ENCODE measurements at places on chromosomes 1 and 21.

DNA sequence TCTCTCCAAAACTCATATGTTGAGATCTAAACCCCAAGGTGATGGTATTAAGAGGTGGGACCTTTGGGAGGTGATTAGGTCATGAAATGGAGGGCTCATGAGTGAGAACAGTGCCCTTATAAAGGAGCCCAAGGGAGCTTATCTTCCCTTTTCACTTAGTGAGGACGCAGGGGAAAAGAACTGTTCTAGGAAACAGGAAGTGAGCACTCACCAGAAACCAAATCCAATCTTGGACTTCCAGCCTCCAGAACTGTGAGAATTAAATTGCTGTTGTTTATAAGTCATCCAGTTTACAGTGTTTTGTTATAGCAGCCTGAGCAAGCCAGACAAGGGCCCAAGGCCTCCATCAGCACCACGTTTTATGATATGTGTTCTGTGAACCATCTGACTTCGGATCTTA lies 60.3 kb upstream of the LRRC8D start:
- DNase-seq, result no peak

GRCh38 chr1:91556556-91556955 lies 55.9 kb downstream of the CDC7 start:
- DNase-seq, result no peak

DNA sequence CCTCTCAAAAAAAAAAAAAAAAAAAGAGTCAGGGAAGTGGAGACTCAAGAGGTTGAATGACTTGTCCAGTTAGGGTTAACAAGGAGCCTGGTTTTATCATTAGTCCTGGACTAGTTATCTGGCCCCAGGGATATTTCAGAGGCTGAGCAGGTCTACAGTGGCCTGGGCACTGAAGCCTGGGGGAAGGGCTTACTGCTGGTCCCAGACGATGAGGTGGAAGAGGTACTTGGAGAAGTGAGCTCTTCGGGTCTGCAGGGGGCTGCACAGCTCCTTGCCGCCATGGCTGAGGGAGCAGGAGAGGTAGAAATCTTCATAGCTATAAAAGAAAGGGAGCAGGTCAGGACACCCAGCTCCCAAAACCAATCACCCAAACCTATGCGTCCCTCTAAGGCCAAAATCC lies 40.1 kb downstream of the PIK3C2B start:
- DNase-seq, result no peak

DNA sequence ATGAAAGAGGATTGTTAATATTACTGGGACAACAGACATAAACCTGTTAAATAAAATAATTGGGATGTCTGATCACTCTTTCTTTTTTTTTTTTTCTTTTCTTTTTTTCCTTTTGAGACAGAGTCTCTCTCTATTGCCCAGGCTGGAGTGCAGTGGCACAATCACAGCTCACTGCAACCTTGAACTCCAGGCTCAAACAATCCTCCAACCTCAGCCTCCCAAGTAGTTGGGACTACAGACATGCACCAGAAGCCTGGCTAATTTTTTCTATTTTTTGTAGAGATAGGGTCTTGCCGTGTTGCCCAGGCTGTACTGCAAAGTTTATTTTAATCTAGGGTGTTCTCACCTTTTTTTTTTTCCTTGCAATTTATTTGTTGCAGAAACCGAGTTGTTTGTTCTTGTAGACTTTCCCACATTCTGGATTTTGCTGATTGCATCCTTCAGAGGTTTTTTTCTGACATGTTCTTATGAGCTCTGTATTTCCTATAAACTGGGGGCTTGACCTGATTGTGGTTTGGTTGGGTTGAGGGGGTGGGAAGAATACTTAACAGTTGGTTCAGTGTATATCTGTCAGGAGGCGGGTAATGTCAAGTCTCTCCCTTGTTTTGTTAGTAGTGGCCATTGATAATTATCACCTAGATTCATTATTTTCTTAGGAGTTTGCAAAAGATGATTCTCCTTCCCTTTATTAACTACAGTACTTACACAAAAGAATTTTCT lies 125.2 kb downstream of the MAST2 start:
- DNase-seq, result no peak

- DNase-seq, result no peak
These were observed 12.3 kb downstream of the LMX1A start for GRCh38 chr1:165344198-165344597.

GRCh38 chr1:16608838-16609560 lies 4.4 kb downstream of the NBPF1 start:
- DNase-seq, result no peak

- DNase-seq, result no peak
These were observed 80.5 kb downstream of the ENAH start for GRCh38 chr1:225572422-225572821.

GRCh38 chr1:47223174-47223920 lies 8.7 kb downstream of the TAL1 start:
- DNase-seq, result no peak

DNA sequence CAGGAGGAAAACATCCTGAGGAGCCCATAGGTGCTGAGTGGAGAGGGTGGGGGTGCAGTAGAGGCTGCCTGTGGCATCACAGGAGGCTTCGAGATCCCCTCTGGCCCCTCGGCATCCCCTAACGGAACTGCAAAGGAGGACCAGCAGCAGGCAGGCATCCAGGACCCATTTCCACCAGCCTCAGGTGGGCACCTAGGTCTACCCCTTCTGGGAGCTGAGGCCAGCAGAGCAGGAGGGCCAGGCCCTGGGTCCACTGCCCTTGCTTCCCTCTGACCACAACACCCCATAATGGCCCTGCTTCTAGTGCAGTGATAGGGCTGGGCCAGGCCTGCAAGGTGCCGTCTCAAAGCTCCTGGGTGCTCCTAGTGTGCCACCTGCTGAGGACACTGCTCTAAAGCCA lies 723.0 kb downstream of the PTPRU start:
- no peak for DNase-seq

GRCh38 chr1:17438318-17439249 lies 893 bp downstream of the RCC2 start:
- no peak for DNase-seq

- DNase-seq, result no peak
These were observed 1.1 kb upstream of the C2CD2 start for GRCh38 chr21:41954654-41955499.

DNA sequence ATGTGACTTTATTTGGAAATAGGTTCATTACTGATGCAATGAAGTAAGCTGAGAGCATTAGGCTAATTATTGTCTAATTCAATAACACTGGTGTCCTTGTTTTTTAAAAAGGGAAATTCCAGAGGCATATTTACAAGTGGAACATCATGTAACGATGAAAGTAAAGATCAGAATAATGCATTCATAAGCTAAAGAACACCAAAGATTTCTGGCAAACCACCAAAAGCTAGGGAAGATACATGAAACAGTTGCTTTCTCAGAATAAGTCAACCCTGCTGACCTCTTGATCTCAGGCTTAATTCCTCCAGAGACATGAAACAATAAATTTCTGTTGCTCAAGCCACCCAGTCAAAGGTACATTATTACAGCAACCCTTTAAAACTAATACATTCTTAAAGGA lies 20.3 kb upstream of the IFI16 start:
- no peak for DNase-seq

- DNase-seq, result no peak
These were observed 119.6 kb downstream of the ADGRL2 start for GRCh38 chr1:81920245-81920740.

DNA sequence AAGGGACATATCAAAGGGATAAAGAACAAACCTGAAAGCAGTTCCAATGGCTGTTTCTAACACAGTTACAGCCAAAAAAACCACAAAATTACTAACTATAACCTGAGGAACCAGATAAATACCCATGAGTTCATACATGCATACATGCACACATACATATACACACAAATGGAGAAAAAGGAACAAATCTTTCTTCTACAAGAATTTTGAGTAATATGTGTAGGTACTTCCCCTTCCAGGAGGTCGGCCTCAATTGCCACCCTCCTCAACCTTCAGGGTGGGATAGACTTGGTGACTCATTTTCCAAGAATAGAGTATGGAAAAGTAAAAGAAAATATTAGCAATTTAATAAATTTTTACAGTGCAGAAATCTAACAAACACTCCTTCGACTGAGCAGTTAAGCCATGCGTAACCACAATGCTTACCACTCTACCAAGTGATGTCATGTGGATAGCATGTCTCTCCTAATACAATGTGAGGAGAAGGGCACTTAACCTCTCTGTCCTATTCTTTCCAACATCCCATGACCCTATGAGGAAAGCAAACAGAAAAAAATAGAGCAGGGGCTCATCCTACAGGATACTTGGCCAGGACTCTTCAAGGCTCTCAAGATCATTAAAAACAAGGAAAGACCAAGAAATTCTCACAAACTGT lies 243.0 kb upstream of the RUNX1 start:
- no peak for DNase-seq

DNA sequence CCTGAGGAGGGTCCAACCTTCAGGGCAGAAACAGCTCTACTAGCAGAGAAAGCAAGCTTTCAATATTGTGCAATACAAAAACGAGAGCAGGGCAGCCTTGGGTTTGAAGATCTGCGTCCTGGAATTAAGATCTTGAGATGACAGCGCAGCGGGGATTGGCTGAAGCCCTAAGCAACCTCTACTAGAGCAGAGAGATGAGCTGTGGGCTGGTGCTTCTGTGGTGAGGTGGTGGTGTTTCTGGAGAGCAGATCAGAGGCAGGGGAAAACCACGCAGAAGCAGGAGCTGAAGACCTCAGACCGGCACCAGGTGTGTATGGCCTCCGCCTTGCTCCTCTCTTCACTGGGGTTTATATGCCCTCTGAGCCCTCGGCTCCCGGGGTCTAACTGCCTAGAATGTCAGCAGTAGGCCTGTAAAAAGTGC lies 12.5 kb downstream of the TRAF3IP3 start:
- peak; percentile 45 for DNase-seq

DNA sequence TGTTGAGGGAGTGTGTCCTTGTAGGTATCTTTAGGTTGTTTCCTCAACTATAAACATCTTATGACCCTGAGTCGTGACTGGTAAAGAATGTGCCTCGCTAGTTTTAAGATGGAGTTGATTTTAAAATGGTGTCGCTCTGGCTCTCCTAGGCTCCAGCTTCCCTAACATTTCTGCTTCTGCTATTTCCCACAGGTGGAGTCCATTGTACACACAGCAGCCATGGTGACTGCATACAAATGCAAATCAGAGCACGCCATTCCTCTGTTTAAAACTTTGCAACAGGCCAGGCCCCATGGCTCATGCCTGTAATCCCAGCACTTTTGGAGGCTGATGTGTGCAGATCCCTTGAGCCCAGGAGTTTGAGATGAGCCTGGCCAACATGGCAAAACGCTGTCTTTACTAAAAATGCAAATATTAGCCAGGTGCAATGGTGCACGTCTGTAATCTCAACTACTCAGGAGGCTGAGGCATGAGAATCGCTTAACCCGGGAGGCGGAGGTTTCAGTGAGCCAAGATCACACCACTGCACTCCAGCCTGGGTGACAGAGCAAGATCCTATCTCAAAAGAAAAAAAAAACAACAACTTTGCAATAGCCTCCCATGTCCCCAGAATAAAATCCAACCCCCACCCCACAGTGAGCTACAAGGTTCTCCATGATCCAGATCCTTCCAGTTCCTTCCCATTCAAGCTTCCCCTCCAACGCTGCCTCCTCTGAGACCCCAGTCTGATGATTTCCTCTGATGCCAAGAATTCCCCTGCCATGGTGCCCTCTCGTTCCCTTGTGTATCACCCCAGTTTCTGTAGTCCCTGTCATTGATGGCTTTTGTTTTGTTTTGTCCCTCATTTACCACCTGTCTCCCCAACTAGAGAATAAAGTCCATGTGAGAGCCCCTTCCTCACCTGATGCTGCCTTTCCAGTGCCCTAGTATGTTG lies 36.9 kb upstream of the KLHDC7A start:
- DNase-seq, result no peak

All from stimulated activated CD4-positive, alpha-beta T cell treated with anti-CD3 and anti-CD28 coated beads, Interleukin-1b, Interleukin-23, amount 100 ng/mL, for 1 hour (primary cell).